SK-N-DZ (cell line): ENCODE measurements at places on chromosomes 4 and X.

DNA sequence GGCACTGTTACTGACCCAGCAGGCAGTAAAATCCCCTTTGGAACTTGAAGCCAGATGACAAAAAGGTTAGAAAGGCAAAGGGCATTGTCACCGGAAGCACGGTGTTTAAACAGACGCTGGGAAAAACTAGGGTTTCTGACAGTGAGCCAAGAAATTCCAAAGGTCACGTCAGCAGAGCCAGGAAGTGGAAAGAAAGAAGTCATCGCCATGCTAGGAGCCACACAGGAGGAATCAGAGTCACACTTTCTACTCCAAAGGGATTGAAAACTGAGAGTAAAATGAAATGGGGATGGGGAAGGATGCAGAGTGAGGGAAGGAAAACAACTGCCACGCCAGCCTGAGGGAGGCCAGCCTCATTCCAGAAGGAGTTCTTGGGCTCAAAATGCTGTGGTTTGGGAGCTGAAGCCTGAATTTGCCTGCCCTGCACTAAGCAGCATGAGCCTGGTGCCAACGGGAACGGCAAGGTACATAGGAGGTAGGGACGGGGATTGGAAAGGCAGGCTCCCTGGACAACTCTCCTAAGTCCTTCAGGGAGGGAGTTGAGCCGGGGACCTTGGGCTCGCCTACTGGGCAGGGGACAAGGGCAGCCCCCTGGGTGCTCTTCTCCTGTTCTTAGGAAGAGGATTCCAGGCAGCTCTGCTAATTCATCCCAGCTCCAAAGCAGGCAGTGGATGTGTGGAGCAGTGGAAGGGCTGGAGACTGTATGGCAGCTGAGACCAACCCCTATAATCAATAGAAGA is 66.8 kb downstream of the SOWAHB start:
- DNase-seq, result no peak

GRCh38 chrX:139018436-139018835 is 306.9 kb upstream of the FGF13 start:
- no peak for DNase-seq

DNA sequence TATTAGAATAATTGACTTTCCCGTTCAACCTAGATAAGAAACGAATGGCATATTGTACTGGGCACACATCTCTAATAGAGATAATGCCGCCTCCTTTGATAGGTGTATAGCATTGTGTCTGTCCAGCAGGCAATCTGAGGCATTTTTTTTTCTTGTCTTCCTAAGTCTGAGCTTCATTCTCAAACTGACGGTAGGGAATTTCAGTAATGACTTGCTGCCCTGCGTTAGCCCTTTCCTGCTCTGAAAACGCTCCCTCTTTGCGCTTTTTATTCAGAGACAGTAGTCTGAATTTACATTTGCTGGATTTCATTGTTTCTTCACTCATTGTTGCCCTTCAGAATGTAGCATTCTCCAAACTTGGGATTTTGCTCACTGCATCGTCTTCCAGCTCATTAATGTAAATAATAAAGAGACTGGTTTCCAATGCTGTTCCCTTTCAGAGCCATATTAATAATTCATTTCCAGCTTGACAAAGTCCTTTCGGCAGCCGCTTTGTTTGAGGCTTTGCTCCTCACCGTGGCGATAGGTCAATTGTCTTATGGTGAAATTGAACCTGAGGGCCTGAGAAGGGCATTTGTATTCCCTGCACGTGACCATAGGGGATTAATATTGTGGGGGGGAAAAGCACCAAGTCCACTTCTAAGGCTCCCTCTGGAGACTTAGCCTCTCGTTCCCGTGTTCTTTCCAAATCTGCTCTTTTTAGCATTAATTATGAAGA is 412.1 kb downstream of the SMARCA1 start:
- no peak for DNase-seq

- DNase-seq, result no peak
Measured at GRCh38 chrX:138928737-138929459, 217.4 kb upstream of the FGF13 start.

- no peak for DNase-seq
Measured at GRCh38 chr4:77028246-77028645, 47.5 kb downstream of the CCNI start.

DNA sequence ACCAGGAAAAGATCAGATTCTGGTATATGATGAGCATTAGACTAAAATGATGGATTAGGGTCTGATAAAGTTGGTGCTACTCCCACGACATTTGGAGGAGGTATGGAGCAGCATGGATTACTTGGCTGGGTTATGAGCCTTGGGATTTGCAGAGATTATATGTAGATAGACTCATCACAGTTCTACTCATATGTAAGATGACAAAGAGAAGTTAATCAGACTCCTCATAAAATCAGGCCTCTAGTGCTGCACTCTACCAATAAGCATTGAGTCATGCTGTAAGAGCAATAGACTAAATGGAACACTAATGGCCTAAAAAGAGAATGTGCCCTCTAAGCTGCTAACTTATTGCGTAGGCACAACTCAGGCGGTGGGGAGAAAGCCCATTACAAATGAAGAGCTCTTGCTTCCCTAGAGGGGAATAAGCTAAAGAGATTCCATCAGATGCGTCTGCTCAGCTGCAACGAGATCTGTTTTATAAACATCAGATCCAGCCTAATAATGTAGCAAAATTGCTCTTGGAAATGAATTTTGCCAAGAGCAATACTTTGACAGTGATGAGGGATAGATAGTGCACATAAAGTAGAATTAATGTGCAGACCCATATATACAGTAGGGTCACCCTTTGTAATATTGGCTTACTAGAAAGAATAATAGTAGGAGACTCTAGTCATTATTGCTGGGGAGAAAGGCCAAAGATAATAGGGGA is 17.5 kb downstream of the LIAS start:
- no peak for DNase-seq

GRCh38 chr4:10977534-10977933 is 293.0 kb upstream of the CLNK start:
- no peak for DNase-seq

DNA sequence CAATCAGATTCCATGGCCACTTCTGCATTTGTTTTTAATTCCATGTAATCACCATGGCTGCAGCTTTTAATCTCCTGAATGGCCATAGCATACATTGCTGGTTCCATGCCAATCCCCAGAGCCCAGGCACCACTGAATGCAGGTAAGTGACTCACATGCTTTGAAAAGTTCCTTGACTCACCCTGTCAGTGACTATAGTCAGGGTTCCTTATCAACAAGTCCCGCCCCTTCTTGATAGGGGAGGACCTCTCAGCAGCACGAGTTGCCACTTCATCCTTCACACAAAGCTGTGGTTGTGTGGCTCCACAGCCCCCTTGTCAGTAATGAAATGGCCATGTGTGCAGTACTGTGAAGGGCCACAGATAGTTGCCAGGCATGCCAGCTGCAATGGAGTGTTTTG is 516.6 kb downstream of the PPARGC1A start:
- no peak for DNase-seq

GRCh38 chrX:78029663-78030062 is 60.2 kb upstream of the PGAM4 start:
- DNase-seq, result peak; percentile 32

GRCh38 chrX:154084449-154085300 is 12.8 kb downstream of the MECP2 start:
- DNase-seq, result no peak

DNA sequence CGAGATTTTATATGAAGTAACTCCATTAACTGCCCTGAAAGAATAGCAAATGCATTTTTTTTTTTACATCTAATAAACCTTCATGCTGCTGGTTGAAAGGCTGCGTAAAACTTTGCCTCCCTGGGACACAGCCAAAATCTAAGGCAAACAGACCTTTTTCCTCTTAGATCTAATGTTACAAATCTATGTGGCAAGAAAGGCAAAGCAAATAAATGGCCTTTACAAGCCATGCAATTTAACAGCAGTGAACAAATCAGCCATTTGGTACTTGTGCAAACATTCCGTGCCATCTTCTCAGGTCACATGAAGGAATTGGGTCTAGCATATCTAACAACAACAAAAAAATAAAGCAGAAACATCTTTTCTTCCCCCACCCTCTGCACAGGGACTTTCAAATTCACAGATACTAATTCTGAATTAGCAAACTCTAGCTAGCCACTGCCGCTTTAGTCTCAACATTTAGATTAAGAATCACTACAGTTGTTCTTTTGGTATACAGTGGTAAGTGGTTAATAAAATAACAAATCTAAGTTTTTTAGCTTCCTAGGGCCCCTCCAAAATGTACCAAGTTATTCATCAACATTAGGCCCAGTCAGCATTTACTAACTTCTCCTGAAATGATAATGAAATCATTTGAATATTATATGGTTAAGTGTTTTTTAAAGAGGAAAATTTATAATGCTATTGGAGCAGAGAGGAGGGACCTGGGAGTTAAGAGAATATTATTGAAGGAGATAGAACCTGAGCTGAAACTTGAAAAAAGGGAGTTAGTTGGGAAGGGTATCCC is 593.8 kb downstream of the SMARCA1 start:
- no peak for DNase-seq

- no peak for DNase-seq
Measured at GRCh38 chr4:14695095-14695845, 307.0 kb upstream of the CPEB2 start.

DNA sequence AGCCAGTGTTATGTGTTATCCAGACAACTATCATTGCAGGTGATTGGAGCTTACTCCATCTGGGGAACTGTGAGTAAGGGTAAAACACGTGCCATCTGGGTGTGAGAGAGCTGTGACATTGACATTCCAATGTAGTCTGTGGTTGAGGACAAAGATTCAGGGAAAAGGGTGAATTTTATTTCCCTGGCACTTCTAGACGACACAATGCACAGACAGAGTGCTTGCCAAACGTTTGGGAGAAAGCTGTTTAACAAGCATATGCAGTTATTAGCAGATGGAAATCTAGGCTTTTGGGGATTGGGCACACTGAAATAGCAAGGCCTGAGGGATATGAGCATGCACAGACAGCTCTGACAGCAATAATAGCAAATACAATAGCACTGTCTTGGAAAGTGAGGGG is 21.3 kb upstream of the CTSO start:
- no peak for DNase-seq

GRCh38 chrX:42754115-42754514 is 23.8 kb downstream of the PPP1R2C start:
- DNase-seq, result no peak

GRCh38 chr4:155569960-155570515 is 96.6 kb upstream of the GUCY1A1 start:
- DNase-seq, result no peak

- DNase-seq, result no peak
Measured at GRCh38 chrX:126339928-126340327, 173.8 kb upstream of the DCAF12L2 start.

DNA sequence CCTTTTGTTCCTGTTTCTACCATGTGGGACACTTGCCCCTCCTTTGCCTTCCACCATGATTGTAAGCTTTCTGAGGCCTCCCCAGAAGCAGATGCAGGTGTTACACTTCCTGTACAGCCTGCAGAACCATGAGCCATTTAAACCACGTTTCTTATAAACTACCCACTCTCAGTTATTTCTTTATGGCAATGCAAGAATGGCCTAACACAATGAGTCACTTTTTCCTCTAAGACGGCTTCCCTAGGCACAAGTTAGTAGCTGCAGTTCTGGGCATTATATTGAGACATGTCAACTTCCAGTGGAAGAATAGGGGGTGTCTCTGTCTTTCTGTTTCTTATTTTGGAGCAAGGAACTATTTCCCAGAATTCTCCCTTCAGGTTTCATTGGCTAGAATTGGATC is 32.9 kb upstream of the DIPK2B start:
- no peak for DNase-seq

DNA sequence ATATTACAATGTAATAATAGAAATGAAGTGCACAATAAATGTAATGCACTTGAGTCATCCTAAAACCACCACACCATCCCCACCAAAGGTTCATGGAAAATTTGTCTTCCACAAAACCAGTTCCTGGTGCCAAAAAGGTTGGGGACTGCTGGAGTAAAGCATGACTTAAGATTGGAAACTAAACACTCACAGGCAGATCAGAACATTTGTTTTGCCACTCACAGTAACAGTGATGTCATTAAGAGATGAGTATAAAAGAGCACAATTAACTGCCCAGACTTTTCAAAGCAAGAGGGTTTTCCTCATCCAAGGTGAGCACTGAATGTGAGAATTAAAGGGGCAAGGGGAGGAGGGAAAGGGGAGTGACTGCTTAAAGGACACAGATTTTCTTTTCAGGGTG is 35.6 kb downstream of the MAP7D3 start:
- DNase-seq, result no peak

GRCh38 chr4:124861761-124862160 is 149.2 kb upstream of the ANKRD50 start:
- no peak for DNase-seq

DNA sequence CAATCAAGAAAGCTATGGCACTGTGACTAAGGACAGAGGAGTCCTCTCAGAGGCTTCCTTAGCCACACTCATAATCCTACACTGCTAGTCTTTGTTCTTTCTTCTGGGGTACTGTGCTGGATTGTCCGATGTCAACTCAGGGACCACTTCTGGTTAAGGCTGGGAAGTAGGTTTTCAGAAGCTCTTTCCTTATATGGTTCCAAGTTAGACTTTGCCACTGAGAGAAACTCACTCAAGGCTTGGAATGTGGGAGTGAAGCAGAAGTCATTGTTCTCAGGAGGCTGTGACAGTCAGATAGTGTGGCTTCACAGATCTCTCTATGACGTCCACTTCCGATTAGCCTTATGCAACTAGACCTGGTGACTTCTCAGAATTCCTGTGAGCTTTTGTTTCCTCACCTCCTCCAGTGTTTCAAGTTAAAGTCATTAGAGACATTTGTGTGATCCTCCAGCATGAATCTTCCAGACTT is 317.3 kb upstream of the F9 start:
- DNase-seq, result no peak

- DNase-seq, result no peak
Measured at GRCh38 chrX:112211459-112211858, 128.9 kb upstream of the TRPC5 start.

DNA sequence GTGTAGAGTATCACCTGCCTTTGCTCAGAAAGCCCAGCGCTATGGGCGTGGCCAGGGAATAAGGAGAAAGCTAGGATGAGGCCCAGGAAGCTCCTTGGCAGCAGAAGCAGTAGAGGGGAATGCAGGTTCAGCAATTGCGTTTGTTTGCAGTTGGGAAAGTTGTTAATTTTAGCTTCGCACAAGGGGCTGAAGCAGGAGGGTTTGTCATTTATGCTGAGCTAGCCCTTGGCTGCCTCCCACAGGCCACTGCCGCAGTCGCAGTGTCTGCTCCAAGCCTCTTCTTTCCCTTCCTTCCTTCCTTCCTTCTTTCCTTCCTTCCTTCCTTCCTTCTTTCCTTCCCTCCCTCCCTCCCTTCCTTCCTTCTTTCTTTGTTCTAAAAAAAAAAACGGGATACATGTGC is 21.5 kb downstream of the FRMPD3 start:
- no peak for DNase-seq

- DNase-seq, result no peak
Measured at GRCh38 chr4:83364312-83364711, 29.7 kb upstream of the HPSE start.

GRCh38 chr4:22428441-22428840 is 87.4 kb downstream of the ADGRA3 start:
- no peak for DNase-seq

DNA sequence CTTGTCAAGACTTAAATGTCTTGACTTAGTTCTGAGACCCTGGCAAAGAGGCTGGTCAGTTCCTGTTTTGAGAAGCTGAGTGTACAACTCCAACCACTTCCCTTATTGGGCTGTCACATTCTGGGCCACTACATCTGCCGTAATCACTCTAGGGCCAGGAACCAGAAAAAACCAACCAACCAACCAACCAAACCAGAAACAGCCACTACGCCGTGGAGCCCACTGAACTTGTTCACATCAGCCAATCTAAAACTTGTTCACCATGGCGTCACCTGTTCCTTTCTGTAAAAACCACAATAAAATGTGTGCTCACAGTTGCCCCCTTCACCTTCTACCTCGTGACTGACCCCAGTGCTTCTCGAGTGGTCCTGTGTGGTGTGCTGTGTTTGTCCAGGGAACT is 107.3 kb downstream of the JADE1 start:
- no peak for DNase-seq

GRCh38 chr4:39559626-39560025 is 32.4 kb upstream of the UGDH start:
- no peak for DNase-seq
